ENCODE measurements at places on chromosomes 5 and 9.

GRCh38 chr9:75930730-75931321, 40.4 kb downstream of the PCSK5 start:
- DNase-seq: no peak

DNA sequence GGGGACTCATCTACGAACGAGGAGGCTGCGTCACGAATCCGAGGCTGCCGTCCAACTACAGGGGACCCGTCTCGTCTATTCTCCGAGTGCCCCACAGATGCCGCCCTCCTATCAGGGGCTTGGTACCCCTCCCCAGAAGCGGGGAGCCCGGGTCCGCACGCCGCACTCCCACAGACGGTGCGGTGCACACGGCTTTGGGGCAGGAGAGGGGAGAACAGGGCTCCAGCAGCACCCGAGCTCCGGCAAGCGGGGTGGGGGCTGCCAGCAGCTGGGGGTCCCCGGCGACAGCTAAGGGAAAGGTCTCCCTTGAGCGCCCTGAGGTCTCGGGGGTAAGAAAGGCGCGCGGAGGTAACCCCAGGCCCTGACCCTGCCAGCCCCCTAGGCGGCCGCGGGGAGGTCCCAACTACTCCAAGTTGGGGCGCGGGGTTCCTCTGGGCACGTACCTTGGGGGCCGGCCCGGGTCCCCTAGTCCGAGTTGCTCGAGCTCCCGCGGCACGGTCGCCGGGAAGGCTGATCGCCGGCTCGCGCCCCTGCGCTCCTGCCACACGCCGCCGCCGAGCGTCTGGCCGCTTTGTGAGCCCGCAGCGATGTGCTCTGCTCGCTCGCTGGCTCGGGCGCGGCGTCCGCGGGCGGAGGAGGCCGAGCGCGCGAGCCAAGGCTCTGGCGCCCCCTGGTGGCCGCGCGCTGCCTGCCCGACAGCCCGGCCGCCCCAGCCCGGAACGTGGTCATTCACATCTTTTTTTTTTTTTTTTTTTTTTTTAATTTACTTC, at the start of gene SPOCK1:
Gene SPOCK1, minus strand, starts transcription at position 591 of the 770 bp plus-strand sequence.
- DNase-seq: peak; percentile 37

GRCh38 chr5:147441191-147441695, 68.6 kb downstream of the DPYSL3 start:
- no peak for DNase-seq

- no peak for DNase-seq
Measured at GRCh38 chr5:159797261-159797970, 118.9 kb upstream of the ADRA1B start.

DNA sequence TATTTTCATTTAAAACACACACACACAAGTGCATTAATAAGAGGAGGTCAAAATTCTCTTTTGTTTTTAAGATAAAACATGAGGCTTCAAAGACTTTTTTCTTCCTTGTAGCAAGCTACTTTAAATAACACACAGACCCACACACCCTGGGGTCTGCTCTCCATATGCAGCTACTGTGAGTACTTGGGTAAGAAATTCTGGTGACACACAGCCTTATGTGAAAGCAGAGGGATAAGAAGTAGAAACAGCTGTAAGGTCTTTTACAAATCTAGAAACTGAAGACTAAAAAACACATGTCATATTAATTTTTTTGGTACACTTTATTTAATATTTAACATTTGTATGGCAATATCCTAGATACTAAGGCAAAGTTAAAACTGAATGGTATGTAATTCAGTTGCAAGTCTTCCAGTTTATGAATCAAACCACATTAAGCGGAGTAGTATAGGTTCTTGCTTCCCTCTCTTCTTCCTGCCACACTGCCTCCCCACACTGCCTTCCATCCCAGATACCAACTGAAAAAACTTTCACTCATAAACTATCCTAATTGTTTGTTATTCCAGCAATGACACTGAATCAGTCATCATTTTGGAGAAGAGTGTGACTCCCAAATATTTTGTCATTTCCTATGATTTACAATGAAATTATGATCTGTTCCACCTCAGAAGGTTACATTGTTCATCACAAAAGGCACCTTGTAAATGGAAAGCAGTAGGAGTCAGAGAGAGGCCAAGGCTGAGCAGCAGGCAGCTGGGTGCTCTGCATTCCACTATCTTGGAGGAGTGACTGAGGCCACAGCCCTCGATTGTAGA, 92.0 kb downstream of the PLCXD3 start:
- DNase-seq: no peak

- DNase-seq: no peak
Measured at GRCh38 chr5:150627731-150628545, 12.5 kb upstream of the SYNPO start.

- no peak for DNase-seq
Measured at GRCh38 chr5:75300084-75300483, 36.9 kb upstream of the HMGCR start.

DNA sequence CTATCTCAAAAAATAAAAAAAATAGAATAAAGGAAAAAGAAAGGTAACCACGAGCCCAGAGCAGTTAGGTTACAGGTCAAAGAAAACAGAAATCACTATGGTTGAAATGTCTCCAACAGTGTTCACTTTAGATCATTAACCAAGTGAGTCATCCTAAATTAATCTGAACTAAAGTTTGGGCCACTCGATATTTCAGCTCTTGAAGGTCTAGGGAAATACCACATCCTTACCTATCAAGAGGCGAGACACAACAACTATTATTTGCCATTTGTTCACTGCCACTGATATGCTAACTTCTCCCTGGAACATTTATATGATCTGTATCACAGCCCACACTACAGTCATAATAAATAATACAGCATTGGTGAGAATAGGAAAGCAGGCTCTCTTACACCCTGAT, 111.3 kb upstream of the NR5A1 start:
- DNase-seq: no peak

GRCh38 chr9:35771075-35771433, 17.0 kb upstream of the MSMP start:
- DNase-seq: no peak

DNA sequence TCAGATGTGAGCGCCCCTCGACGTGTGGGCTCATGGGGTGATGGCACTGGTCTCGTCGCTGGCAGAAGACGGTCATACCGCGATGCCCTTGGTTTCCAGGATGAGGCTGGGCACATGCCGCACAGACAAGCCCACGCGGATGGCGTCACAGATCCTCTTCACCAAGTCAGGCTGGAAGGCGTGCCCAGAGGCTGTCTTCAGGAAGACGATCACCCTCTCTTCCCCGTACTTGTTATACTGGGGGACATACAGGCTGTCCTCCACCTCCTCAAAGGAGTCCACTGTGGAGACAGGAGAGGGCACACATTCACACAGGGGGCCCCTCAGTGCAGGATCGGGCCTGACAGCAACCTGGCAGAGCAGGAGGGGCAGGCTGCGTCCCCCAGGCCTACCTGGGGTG, 41.9 kb upstream of the ZNF354A start:
- no peak for DNase-seq

- no peak for DNase-seq
Measured at GRCh38 chr5:110086658-110087388, 397.1 kb downstream of the MAN2A1 start.

DNA sequence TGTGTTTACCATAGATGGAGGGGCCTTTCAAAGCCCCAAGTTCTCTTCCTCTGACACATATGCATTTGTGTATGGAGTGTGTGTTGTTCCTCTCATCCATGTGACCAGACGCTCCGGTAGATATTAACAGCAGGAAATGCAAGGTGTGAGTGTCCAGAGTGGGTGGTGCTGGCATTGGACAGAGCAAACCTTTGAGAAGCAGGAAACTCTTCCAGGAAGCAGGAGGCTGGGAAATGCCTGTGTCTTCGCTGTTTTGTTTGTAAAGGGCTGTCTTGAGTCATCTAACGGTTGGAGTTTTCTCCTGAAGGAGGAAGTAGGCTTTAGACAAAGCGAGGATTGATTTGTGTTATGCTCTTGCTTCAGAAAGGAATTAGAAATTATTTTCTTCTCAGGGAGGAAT, 370.9 kb downstream of the PLK2 start:
- DNase-seq: no peak

DNA sequence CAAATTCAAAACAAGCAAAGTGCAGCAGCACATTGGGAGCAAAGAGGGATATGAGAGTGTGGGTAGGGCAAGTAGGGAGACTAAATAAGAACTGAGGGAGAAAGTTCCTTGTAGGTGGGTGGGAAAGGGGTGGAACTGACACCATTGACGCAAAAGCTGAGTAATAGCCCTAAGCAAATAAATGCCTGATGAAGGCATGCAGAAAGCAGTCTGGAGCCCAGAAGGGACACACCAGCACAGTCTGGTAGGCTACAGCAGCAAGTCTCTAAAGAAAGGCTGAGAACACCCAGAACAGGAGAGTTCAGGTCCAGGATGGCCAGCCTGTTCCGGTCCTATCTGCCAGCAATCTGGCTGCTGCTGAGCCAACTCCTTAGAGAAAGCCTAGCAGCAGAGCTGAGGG, at the start of gene INSL4:
Gene INSL4, plus strand, starts transcription at position 208 of the 400 bp plus-strand sequence. Its CDS starts 105 bp downstream, at position 313.
- no peak for DNase-seq

DNA sequence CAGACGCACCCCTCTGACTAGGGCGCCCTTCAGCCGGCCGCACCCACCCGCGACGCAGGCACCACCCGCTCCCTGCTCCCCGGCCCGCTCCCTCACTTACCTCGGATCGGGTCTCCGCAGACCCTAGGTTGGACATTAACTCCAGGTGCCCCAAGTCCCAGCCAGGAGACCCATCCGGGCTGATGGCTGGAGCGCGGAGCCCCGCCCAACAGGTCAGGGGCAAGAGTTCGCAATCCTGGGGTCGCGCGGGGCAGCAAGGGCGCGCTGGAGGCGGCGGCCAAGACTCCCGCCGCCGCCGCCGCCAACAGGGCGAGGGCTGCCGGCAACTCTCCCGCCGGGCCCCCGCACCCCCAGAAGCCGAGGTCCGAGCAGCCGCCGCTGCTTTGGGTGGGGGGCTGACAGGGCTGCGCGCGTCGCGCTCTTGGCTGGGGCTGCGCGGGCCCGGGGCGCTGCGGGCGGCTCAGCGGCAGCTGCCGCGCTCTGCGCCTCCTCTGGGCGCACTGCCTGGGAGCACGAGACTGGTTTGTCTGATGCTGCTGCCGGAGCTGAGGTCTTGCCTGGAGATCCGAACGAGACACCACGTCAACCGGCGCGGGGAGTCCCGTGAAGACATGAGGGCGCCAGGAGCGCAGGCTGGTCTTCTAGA, at the start of gene GDNF:
Gene GDNF, minus strand, starts transcription at position 635 of the 646 bp plus-strand sequence. CDS start 5,245 bp downstream, outside the sequence.
- no peak for DNase-seq

- no peak for DNase-seq
Measured at GRCh38 chr5:37738057-37738691, 101.7 kb downstream of the GDNF start.

DNA sequence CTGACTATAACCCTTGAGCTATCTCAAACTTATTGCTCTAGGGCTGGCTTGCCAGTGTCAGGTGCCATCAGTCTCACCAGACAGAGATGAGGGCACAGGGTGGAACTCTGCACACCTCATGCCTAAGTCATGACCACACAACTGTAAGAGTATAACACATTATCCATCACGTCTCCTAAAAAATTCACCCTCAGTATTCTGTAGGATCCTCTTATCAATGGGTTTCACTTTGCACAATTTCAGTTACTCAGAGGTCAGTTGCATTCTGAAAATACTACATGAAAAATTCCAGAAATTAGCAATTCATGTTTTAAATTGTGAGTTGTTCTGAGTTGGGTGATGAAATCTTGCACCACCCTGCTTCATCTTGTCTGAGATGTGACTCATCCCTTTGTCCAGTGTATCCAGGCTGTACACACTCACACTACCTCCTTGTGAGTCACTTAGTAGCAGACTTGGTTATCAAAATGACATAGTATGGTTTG, 690.9 kb upstream of the CDH18 start:
- DNase-seq: no peak

- DNase-seq: no peak
Measured at GRCh38 chr9:37574241-37574721, 1.9 kb downstream of the FBXO10 start.

DNA sequence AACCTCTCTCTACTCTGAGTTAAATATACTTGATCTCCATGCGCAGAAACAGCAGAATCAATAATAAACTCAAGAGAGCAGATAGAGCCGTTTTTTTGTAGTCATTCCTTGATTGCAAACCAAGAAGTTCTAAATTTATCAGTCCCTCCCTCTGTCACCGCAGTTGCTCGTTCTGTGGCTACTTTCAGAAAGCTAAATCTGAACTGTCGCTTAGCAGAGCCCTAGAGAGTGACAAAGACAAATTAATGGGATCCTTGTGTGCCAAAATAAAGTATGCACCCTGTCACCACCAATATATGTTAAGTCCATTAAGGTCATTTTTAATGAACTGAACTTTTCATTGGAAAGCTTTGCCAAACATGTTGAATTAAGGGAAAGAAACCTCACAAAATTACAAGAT, 218.3 kb downstream of the ADAMTSL1 start:
- no peak for DNase-seq

GRCh38 chr5:112906637-112907036, 15.4 kb downstream of the REEP5 start:
- DNase-seq: no peak

DNA sequence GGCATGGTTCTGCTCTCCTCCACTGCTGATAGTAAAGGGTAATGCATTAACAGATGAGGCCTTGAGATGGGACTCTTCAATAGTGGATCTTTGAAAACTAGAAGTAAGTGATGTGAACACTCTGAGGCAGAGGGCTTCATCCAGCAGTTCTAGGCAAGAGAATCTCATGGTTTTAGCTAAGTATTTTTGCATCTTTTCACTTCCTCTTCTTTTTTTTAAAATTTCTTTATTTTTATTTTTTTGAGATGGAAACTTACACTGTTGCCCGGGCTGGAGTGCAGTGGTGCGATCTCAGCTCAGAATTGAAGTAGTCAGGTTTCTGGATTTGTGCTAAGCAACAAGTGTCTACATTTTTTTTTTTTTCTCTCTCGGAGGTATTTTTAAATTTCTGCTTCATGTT, 101.9 kb downstream of the MTRR start:
- DNase-seq: no peak

- no peak for DNase-seq
Measured at GRCh38 chr9:35338086-35338485, 151.8 kb upstream of the RUSC2 start.

DNA sequence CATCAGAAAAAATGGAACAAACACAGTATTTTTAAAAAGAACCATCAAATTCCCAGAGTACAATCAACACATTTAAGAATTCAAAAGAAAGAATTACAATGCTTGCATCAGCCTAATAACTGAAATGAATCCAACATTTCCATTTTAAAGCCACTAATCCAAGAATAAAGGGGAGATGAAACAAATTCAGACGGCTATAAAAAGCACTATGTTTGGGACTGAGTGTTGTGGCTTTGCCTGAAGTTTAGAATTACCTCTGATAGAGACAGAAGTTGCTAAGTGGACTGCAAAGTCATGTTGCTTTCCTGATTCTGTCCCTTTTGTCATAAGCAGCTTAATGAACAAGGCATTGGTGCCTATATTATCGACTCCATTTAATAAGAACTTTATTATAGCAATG, 135.4 kb upstream of the RGMB start:
- DNase-seq: no peak

DNA sequence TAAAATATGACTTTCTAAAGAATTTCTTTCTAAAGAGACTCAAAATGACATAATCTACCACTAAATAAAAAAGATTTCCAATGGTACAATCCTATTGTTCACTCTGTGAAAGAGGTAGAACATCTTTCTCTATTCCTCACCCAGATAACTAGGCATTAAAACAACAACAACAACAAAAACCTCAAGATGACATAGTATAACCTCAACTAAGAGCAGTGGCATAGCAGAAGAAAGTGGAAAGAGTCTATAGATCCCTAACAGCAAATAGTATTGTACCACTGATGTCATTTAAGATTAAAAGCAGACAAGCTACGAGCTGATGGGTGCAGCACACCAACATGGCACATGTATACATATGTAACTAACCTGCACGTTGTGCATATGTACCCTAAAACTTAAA, 29.9 kb downstream of the RAPGEF6 start:
- no peak for DNase-seq

- no peak for DNase-seq
Measured at GRCh38 chr9:138073808-138074207, 196.2 kb downstream of the CACNA1B start.

GRCh38 chr9:131092548-131093440, 3.5 kb upstream of the AIF1L start:
- DNase-seq: no peak
